Mesothelial cell of epicardium (in vitro differentiated cells): ENCODE measurements at places on chromosomes 5 and 9. TPM values are rescaled to one million over a fixed set of nuclear protein-coding genes. Genes with fewer than 3 reads are reported as not detected.

GRCh38 chr5:37631939-37632338 lies 207.9 kb downstream of the GDNF start:
- no peak for DNase-seq
- peaks cover 3% of the 10 kb centered on the region for H3K4me1 ChIP-seq
- H3K27ac ChIP-seq: no peak overlapping the region
- no peak overlapping the region for H3K4me3 ChIP-seq
- H3K27me3 ChIP-seq: no peaks in the 10 kb centered on the region
- peaks cover 28% of the 10 kb centered on the region for H3K36me3 ChIP-seq

DNA sequence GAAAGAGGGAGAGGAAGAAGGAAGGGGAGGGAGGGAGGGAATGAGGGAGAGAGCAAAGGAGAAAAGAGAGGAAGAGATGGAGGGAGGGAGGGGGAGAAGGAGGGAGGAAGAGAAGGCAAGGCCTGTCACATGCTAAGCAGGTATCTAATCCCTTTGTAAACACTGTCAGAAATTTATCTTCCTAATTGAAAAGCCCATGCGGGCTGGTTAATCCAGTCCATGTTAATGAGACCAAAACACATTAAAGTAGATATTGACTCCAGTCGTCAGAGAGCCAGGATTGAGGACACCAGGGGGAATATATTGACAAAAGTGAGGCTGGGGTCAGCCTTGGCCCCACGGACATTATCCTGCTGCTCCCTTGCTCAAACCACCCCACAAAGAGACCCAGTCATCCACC lies 37.4 kb upstream of the ALDH1B1 start:
- H3K27me3 ChIP-seq: no peaks in the 10 kb centered on the region
- no peak overlapping the region for H3K27ac ChIP-seq
- peaks cover 4% of the 10 kb centered on the region for H3K4me1 ChIP-seq
- H3K36me3 ChIP-seq: no peaks in the 10 kb centered on the region

DNA sequence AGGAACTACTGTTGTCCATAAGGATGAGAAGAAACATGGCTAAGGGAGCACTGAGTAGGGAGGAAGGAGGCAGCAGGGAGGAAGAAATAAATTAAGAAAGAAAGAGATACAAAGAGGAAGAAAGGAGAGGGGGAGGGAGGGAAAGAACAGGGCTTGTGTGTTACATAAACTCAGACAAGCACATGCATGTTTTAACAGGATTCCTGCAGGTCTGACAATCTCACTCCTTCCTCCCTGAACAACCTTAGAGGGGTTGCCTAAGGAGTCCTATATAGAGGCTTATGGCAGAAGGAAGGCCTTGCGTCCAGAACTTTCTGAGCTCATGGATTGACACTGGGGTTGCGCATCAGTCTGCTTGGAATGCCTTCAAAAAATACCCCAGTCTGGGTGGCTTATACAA lies 4.2 kb upstream of the KCNIP1 start:
- H3K4me3 ChIP-seq: no peak overlapping the region
- H3K4me1 ChIP-seq: peaks cover 35% of the 10 kb centered on the region
- DNase-seq: no peak
- no peaks in the 10 kb centered on the region for H3K36me3 ChIP-seq
- peaks cover 60% of the 10 kb centered on the region for H3K27me3 ChIP-seq

DNA sequence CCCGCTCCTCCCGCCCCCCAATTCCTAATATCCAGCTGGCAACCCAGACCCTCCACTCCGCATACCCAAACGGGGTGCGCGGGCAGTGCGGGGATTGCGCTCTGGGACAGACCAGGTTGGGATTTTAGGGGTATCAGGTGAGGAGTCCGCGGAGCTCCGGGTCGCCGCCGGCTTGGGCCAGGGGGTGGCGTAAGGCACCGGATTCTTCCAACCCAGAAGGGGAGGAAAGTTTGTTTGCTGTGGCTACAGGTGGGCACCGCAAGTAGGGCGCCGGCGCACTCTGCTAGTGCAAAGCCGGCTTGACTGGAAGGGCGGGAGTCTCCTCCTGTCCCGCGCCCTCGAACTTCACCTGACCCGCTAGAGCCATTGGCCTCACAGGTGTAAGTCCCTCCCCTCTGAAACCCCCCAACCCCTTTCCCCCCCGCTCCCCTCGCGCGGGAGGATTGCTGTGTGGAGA lies 709 bp downstream of the IQGAP2 start:
- peaks cover 18% of the 10 kb centered on the region for H3K4me1 ChIP-seq
- H3K27ac ChIP-seq: no peak overlapping the region
- H3K36me3 ChIP-seq: no peaks in the 10 kb centered on the region

SNCAIP gene
- 102 to 113 TPM (median 109 TPM) in 3 replicates for total RNA-seq
